ENCODE measurements at places on chromosomes 2 and 18.

GRCh38 chr2:216188559-216188850 is 79.4 kb downstream of the XRCC5 start:
- no peak for DNase-seq

GRCh38 chr2:24970483-24971285 is 1.1 kb downstream of the DNAJC27 start:
- no peak for DNase-seq

DNA sequence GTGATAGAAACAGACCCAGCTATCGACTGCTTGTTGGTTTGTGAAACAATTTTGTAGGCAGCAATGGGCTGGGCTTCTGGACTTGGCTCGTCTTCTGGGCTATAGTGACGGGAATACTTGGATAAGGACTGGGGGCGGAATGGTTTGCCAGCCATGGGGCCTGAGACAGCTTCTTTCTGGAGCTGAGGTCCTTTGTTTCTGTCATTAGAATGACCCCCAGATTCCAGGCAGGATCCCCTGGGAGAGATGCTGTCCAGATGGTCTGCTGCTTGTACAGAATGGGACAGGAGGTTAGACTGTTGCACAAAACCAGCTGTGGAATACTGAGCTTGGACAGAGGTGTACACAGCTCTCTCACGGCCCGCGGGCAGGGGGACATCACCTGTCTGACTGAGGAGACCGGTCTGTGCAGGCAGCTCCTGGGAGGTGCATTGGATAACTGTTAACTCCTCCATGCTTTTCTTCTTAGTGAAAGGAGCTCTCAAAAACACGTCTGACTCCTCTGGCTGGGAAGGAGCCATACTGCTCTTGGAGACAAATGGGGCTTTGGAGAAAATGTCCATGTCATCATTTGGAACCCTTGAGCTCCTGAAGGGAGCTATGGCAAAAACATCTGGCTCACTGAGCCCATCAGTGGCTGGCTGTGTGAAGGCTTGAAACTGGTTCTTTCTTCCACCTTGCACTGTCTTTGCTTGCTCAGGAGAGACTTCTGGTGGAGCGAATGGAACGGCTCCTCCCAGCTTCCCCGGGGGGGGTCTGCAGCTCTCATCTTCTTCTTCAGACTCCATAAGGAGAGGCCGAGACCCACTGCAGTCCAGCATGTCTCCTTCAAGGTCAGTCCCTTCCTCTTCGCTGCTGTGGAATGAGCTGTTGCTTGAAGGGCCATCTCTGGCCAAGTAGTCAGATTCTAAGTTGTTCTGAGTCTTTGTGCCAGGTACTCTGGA is 28.6 kb upstream of the NFU1 start:
- DNase-seq, result peak; percentile 67

DNA sequence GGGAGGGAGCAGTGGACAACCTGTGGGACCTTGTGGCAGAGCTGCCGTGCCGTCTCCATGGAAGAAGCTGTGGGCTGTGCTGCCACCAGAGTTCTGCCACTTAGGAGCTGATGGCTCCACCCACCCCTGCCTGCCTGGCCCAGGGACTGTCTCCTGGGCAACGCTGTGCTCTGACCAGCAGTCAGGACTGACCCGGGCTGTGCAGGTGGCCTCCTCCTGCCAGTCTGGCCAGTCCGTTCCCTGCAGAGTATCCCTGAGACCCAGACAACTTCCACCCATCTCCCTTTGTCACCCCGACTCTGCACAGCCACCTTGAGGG is 12.8 kb downstream of the ASIC4 start:
- no peak for DNase-seq

GRCh38 chr18:67875060-67875459 is 358.5 kb upstream of the DSEL start:
- no peak for DNase-seq

GRCh38 chr18:79458131-79458838 is 62.6 kb downstream of the NFATC1 start:
- DNase-seq, result peak; percentile 80

DNA sequence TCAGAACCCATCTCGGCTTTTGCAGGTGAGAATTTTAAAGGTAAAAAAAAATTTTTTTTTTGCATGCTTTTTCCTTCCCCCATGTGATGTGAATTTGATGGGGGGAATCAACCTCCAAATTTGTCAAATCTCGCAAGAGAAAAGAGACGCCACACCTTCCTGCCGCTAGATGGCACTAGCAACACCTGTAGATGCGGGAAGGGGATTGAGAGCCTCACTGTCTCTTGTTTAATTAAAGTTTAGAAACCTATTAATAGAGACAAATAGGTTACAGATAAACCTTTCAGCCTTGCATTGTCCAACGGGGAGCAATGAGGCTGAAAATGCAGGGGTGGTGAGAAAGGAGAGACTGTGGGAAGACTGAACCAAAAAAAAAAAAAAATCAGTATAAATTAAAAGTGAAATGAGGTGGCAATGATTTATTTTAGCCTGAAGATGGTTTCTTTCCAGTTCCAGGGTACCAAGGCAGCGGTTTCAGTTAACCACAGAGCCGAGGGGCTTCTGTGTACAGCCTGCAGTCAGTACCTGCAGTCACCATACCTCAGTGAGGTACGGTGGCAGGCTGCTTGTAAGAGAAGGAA is 84.6 kb downstream of the NRP2 start:
- DNase-seq, result peak; percentile 50

- DNase-seq, result no peak
Measured at GRCh38 chr2:57701391-57701791, 345.2 kb upstream of the VRK2 start.

- DNase-seq, result no peak
Measured at GRCh38 chr18:45856531-45856930, 31.1 kb downstream of the SIGLEC15 start.

GRCh38 chr2:96601382-96602292 is 36.5 kb downstream of the KANSL3 start:
- DNase-seq, result no peak

All from heart right ventricle (tissue), 16 donors.